ENCODE measurements at places on chromosomes 4 and X. TPM values are rescaled to one million over a fixed set of nuclear protein-coding genes. Genes with fewer than 3 reads are reported as not detected.

DNA sequence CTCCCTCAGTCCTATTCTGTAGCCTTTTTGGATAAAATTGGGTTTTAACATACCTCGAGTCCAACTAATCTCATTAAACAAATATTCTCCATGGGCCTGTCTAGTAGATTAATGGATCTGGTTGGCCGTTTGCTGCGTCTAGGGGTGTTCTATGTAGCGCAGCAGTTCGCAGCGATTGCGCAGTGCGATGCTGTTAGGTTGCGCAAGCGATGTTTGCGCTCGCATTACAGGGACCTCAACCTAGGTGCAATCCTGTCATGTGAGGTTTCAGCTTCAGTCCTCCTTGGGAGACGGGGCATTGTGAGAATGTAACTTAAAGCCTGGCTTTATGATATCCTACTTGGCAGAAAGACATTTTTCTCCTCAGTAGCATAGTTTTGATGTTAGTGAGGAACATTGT, 14.0 kb downstream of the OGT start:
- no peak for DNase-seq

DNA sequence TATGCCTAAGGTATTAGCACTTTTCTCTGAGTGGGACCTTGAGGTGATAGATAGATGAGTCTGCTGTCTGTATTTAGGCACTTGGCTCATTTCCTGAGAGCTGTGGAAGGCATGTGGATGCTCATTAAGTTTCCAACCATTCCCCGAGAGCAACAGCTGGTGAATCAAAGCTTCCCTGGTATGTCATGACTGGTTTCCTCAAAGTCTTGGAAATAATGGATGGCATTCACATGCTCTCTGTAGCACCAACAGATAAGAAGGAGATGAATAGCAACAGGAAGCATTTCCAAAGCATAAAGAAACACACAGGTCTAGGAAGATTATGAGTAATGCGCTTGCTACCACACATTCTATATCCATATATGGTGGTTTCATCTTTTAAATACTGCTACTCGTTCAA, 118.3 kb upstream of the ETNPPL start:
- DNase-seq = no peak

GRCh38 chr4:129682586-129682985, 586.6 kb downstream of the C4orf33 start:
- DNase-seq = no peak

DNA sequence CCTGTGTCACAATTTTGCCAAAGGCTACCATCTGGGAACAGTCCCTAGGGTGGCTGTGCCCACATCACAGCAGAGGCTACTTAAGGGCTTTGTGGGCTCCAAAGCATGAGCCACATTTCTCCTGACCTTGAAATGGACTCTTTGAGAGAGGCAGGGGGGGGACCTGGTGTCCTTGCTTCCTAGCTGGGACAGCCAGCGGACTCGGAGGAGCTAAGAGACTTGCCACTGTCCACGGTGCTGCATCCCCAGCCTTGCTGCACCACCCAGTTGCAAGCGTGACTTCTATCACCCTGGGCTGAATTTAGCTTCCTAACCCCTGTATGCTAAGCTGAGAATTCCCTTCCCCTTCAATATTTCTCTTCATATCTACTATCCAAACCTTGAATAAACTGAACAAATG, 99.0 kb downstream of the PHKA2 start:
- DNase-seq = no peak

DNA sequence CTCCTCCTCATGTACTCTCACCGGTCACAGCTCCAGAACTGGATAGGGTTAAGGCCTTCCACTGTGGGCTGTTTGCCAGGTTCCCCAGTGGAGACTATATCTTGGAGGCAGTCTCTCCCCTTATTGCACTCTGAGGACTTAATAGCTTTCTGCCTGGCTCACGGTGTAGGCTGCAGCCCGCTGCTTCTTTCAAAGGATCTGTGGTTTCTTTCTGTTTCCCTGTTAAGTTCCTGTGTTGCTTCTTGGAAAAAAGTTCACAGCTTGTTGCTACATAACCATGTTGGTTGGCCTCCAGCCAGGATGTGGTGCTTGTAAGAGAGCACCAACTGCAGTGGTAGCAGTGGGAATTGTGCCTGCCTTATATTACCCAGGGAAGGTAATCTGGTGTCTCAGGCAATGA, 24.9 kb upstream of the ZDHHC15 start:
- DNase-seq = no peak

Gene TCEAL5
- total RNA-seq = not detected

Gene CYP2U1
- total RNA-seq = 2.5 TPM
